Memory B cell (primary cell): ENCODE measurements at places on chromosomes 3 and 15.

- no peak for DNase-seq
Measured at GRCh38 chr3:185422677-185423076, 59.7 kb downstream of the MAP3K13 start.

DNA sequence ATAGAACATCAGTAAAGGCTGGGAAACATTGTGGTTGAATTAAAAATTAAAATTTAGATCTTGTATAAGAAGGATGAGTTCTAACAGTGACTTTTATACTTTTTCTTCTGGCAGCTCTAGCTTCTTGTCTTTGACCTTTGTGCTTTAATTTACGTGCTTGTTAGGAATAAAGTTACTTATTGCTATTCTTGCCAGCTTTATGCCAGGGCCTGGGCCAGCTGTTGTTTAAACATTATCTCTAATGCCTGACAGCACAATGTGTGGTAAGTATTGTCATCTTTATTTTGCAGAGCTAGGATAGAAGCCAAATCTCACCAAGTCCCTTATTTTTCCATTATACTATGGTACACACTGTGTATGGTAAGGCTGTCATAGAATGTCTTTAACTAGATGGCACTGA, 766.7 kb upstream of the GOLIM4 start:
- no peak for DNase-seq

DNA sequence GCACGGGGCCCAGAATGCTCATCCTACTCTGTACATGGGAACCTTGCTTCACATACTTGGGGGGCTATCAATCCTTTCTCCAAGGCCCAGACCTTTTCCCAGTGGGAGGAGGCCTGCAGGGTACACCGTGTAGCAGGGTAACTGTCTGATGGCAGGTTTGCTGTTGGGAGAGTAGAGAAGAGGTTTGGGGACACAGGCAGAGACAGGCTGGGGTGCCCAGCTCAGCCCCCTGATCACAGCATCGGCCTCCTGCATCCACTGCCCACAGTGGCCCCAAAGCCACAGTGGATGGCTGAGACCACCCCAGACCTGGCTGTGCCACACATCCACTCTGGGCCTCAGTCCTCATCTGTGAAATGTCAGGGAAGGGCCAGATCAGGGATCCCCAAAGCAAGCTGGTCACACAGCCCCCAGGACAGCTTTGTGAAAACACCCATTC, 5.6 kb downstream of the CHRNA3 start:
- no peak for DNase-seq

DNA sequence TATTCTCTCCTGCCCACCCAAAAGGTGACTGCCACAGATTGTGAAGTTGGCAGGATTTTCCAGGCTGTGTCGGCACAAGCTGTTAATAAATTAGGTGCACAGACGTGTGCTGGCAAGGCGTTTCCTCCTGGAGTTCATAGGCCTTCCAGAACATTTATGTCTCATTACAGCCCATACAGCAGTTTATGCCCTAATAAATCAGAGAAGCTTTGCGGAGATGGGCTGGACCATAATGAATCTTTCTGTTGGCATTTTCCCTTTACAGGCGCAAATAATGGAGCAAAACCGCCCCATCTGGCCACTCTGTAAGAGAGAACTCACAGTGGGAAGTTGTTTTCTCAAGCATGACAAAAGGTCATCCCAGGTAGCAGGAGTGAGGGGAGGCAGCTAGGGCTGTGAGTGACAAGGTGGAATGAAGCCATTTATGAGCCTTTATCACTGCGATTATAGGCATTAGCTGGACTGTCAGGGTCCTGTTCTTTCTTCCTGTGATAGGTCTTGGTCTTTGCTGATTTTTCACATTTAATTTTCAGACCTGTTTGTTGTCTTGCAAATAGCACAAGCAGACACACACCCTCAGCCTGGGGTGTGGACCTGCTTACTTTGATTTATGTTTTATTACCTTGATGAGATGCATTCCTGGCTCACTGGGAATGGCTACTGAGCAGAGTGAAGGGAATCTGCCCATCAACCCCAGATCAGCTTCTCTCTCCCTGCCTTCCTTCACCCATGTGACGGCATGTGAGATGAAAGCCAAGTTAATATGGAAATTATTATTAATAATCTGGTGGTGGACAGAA, 257.5 kb downstream of the LRTM1 start:
- no peak for DNase-seq

GRCh38 chr3:87979527-87979926, 79.3 kb downstream of the CGGBP1 start:
- DNase-seq, result no peak

GRCh38 chr3:80050826-80051601, 283.2 kb upstream of the ROBO1 start:
- DNase-seq, result no peak

DNA sequence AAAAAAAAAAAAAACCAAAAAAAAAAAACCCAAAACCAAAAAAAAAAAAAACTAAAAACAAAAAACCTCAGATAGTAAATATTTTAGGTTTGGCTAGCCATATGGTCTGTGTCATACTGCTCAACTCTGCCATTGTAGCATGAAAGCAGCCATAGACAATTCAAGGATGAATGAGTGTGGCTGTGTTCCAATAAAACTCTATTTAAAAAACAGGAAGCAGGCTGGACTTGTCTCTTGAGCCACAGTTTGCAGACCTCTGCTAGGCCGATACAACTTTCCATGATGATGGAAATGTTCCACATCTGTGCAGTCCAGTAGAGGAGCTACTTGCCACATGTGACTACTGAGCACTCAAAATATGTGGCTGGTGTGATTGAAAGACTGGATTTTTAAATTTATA, 11.1 kb downstream of the EFCAB12 start:
- DNase-seq, result no peak

GRCh38 chr3:3087716-3088465, 22.3 kb downstream of the IL5RA start:
- no peak for DNase-seq

DNA sequence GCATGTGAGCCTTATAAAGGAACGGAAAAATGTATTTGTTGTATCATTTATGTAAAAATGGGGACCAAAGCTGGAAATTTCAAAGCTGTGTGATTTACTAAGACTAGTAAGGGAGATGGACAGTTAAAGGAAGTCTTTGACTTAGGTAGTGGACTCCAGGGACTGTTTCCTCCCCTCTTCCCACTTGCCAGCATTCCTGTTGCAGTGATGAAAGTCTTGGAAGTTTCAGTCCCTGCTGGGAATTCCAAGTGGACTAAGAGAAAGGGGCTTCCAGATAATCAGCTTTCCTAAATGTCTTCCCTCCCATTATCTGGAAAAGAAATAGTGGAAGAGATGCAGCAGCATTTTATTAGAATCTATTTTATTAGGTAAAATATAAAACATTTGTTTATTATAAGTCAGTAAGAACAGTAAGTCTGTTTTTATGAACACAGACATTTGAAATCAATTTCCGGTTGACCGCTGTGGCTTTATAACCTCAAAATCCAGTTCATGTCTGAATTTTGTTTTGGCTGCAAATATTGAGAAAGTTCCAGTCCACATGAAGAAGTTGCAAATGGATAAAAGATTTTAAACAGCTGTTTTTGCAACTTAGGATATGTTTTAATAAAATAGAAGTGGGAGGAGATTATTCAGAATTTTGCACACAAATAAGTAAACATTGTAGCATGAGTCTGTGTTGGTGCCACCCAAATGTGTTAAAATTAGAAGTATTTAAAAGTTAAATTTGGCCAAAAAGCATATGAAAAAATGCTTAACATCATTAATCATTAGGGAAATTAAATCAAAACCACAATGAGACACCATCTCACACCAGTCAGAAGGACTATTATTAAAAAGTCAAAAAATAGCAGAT, 141.8 kb downstream of the IL20RB start:
- no peak for DNase-seq

DNA sequence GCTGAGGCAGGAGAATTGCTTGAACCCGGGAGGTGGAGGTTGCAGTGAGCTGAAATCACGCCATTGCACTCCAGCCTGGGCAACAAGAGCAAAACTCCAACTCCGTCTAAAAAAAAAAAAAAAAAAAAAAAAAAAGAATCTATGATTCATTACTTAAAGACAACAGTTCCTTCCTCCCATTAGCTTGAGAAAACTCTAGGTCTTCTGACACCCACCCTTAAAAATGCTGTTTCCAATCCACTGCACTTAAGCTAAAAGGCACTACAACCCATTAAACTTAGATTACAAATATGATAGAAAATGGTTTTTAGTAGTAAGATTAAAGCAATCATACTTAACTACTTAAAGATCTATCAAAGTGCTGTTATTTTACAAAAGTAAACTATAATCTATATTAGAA, 40.0 kb upstream of the BHLHE40 start:
- no peak for DNase-seq

DNA sequence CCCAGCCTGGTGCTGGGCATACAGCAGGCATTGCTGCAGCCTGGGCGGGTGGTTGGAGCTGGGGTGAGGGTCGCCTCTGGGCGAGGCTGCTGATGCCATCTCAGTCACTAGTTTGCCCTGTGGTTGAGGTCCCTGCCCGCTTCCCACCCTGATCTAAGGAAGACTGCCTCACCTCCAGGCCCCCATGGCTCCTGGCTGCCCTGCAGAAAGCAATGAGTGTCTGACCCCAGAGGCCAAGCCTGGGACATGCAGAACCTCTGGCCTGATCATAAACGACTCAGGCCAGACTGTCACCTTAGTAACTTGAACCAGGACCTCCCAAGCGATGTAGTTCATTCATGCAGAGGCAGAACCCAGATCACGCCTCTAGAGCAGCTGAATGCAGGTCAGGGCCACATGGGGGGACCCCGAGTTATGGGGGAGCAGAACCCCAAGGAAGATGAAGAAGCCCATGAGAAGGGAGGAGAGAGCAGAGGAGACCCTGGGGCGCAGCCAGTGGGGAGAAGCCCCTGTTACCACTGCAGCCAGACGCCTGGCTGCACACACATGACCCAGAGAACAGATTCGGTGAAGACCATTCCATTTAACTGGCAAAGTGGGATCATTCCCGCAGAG, 213.9 kb downstream of the TBC1D2B start:
- DNase-seq, result no peak

DNA sequence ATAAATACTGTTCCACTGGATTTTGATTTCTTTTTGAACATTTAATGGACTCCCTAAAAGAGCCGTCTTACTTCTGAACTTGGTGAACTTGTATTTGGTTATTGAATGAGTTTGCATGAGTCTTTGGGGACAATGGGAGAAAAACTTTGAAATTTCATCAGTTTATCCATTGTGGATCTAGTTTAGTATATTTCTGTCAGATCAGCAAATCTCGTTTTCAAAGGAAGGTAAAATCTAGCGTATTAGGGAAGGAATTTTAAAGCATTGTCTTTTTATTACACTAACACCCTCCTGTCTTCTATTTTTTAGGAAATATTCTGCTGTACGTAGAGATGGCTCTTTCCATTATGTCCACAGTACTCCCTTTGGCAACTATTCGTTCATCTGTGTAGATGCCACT, 12.8 kb downstream of the TMEM62 start:
- DNase-seq, result no peak

- no peak for DNase-seq
Measured at GRCh38 chr3:151002003-151002981, 29.8 kb upstream of the CLRN1 start.

DNA sequence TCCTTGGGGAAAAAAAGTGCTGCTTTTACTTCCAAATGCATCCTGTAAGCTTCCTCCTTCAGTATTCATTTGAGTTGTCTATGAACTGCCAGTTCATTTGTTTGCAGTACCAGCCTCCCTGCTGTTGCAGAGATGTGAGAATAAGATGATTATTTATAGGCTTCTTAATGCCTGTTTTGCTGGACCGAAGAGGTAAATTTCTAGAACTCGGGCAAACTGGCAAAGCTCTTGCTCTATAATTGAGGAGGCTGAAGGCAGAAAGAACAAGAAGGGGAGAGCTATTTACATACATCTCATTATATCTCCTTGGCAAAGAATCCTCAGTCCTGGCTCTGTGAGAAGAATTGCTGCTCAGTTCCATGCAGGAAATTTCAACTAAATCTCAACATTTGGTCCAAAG, 790.4 kb downstream of the GRM7 start:
- no peak for DNase-seq

- no peak for DNase-seq
Measured at GRCh38 chr3:106397006-106397405, 528.2 kb upstream of the CBLB start.

DNA sequence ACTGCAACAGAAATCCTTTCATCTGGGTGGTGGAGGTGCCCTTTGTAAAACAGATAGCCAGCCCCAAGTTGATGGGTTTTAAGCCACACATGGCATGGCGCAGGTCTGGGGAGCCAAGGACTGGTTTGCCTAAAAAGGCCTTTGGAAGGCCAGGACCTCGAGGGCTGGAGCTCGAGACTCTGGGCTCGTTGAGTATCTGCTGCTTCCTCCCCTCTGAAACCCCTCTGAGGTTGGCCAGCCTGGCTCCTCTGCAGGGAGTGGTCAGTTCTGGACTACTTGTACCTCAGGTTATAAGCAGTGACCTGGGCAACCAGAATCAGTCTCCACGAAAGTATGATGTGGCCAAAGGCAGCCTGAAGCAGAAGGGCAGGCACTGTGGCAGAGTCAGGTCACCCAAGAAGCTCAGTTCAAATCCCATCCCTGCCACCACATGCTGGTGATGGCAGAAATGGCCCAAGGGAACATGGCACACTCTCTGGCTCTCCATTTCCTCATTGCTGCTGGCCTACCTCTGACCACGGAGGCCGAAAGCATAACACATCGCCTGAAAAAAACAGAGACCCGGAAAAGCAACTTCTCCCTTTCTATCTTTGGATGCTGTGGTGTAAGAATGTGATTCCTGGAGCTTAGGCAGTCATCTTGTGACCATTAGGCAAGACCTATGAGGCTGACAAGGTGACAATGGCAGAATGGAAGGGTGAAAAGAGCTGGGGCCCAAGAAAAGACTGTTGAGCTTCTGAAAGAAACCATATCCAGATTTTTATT, 51.2 kb downstream of the WNT7A start:
- DNase-seq, result no peak

GRCh38 chr3:28940530-28940929, 340.3 kb upstream of the RBMS3 start:
- no peak for DNase-seq

DNA sequence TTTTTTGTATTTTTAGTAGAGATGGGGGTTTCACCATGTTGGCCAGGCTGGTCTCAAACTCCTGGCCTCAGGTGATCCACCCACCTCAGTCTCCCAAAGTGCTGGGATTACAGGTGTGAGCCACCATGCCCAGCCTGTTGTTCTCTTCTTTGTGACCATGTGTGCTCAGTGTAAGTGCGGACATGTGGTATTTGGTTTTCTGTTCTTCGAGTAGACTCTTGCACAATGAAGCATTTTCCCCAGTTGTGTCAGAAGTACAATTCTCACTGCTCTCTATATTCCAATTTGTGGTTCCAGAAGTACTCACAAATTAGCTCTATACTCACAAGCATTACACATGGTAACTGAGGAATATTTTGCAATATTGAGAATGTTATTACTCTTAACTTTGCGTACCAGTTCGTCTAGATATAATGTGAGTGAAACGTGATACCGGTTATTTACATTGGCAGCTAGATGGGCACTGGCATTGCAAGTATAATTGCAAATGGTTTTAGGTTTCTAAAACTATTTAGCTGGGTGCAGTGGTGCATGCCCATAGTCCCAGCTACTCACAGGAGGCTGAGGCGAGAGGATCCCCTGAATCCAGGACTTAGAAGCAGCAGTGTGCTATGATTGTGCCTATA, 34.2 kb upstream of the MTMR14 start:
- DNase-seq, result no peak

- no peak for DNase-seq
Measured at GRCh38 chr3:121411523-121411922, 134.3 kb downstream of the POLQ start.
